GM20000 (cell line): ENCODE measurements at places on chromosomes 2 and 18.

GRCh38 chr18:74597034-74597661 is 522 bp upstream of the ZNF407 start:
- peak; percentile 68 for DNase-seq

GRCh38 chr2:240996834-240997140 is 1.6 kb upstream of the SNED1 start:
- DNase-seq: no peak

- DNase-seq: no peak
Observed at GRCh38 chr18:51448949-51449348, 251.5 kb upstream of the MEX3C start.

- DNase-seq: peak; percentile 54
Observed at GRCh38 chr18:11872479-11873136, 21.4 kb downstream of the CHMP1B start.

DNA sequence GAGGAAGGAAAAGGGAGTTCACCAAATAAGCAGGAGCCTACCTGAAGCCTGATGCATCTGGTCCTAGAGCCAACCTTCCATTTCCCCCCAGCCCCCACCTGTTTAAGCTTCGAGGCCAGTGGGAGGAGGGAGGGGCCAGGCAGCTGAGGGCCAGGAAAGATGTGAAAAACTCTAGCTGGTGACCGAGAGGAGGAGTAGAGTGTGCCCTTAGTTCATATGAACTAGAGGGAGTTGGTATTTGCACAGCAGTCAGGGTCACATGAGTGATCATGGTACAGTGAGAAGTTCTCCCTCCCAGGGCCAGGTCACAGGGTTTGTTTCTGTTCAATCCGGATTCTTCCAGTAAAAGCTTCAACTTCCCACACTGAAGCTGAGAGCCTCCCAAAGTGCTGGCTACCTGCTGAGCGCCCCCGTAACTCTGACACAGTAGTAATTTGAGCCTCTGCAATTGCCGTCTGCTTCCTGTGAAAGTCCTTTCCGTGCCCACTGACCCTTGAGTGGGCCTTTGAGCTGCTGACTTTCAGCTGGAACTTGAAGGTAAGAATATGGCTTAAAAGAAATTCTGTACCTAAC is at the start of gene SULT1C2:
Gene SULT1C2 (plus strand): TSS at position 362 of the 573 bp plus-strand sequence. CDS start 4,773 bp downstream, outside the sequence.
- DNase-seq: no peak

GRCh38 chr2:76759634-76760366 is 762.4 kb downstream of the LRRTM4 start:
- DNase-seq: no peak

DNA sequence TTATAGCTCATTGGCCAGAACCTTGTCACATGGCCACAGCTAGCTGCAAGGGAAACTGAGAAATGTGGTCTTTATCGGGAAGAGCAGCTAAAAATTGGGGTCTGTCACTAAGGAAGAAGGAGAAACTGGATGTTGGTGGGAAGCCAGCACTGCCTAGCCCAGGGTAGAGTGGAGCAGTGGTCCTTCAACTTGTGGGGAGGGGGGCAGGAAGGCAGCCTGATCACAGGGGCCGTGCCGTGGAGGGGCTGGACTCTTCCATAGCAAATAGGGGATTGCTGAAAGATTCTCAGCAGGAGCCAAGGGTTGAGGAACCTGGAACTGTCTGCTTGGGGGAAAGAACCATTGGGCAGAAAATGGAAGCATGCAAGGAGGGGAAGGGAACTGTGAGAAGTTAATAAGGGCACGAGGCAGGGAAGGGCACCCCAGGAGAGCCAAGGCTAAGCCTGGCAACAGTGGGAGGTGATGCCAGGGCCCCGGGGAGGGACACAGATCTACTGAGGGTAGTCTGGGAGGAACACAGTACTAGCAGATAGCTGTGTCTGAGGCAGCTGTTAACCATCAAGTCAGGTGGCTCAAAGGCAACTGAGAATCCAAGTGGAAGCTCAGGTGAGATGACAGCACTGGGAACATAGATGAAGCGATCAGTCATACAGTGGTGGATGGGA is 5.9 kb upstream of the NEURL3 start:
- DNase-seq: no peak

- no peak for DNase-seq
Observed at GRCh38 chr18:57831597-57832377, 28.7 kb upstream of the ATP8B1 start.

- DNase-seq: peak; percentile 57
Observed at GRCh38 chr2:7773362-7774360, 856.4 kb downstream of the RNF144A start.

DNA sequence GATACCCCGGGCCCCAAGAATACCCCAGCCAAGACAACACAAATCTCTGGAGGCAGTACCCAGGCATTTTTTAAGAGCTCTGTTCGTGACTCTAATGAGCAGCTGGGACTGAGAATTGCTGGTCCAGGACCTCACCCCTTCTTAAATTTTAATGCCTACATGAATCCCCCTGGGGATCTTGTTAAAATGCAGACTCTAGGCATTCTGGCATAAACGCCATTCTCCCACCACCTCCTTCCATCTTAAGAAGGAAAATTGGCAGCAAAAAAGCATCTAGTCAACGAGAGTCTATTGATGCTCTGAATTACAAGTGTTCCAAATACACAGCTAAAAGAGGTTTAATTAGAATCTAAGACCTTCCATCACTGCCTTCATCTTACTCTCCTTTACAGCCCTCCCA is 5.0 kb downstream of the CHST10 start:
- DNase-seq: no peak

- no peak for DNase-seq
Observed at GRCh38 chr18:32025744-32026143, 7.1 kb downstream of the RNF125 start.

GRCh38 chr18:49098386-49098785 is 147.6 kb upstream of the SMAD7 start:
- DNase-seq: no peak

GRCh38 chr2:75605770-75606529 is 40.6 kb upstream of the MRPL19 start:
- DNase-seq: no peak

DNA sequence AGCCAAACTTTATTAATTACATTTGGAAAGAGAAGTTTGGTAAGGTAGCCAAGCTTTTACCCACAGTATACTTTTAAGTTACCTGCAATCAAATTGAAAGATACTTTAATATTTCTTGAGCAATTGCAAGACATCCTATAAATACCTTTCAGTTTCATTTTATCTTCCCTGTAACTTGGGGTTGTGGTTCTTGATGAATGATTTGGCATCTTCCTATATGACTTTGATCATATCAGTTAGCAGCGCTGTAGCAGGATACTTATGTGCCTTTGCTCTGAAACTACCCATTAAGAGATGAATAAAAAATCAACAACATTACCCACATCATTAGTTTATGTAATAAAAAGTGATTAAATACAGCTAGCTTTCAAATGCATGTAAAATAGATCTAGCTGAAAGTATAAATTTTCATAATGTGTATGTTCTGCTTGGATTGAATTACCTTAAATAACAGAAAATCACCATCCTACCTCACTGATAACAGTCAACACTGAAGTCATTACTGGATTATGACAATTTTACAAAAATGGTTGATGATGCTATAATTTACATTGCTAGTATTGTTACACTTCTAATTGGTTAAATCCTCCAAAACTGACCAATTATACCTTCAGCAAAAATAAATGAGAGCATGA is 50.4 kb downstream of the MMADHC start:
- DNase-seq: no peak
